ENCODE measurements at places on chromosomes 13 and 19. TPM values are rescaled to one million over a fixed set of nuclear protein-coding genes. Genes with fewer than 3 reads are reported as not detected.

- DNase-seq: no peak
These were observed 38.7 kb upstream of the ZNF766 start for GRCh38 chr19:52230685-52231084.

- DNase-seq: no peak
These were observed 2.7 kb upstream of the PLA2G4C start for GRCh38 chr19:48113190-48113917.

DNA sequence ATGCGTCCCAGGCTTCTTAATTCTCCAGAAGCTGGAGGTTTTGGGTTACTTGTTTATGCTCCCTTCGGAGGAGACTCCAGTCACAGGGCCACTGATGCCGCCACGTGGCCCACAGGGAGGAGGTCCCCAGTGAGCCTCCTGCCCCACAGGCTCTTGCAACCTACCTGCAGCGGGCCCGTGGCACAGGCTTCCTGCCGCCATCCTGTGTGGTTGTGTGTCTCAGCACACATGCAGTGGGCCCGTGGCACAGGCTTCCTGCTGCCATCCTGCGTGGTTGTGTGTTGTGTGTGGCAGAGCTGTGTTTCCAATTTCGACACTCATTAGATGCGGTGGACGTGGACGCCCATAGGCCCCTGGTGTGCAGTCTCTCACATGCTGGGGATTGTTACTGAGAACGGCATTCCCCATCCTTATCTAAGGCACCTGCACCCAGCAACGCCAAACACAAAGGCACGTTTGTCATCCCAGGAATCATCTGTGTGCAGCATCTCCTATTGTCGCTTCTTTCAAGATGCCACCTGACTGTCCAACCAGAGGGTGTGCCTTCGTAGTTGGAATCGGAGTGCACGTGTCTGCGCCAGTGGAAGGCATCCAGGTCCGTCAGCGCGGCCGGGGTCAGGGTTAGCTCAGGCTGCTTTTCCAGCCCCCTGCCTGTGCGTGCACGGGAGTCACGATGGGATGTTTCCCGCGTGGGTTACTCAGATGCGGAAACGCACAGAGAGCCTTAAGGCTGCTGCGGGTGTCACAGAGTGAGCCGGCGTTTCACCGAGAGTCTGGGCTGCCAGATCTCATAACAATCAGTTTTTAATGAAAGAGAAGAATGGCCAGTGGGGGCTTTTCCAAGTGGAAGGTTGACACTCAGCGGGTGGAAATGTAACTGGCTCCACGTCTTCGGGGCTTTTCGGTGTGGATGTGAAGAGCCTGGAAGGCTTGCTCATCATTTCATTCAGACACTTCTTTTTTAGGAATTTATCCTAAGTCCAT lies 119.8 kb downstream of the ATP11A start:
- DNase-seq: no peak

- DNase-seq: no peak
These were observed 3.0 kb upstream of the C19orf81 start for GRCh38 chr19:50646074-50646807.

DNA sequence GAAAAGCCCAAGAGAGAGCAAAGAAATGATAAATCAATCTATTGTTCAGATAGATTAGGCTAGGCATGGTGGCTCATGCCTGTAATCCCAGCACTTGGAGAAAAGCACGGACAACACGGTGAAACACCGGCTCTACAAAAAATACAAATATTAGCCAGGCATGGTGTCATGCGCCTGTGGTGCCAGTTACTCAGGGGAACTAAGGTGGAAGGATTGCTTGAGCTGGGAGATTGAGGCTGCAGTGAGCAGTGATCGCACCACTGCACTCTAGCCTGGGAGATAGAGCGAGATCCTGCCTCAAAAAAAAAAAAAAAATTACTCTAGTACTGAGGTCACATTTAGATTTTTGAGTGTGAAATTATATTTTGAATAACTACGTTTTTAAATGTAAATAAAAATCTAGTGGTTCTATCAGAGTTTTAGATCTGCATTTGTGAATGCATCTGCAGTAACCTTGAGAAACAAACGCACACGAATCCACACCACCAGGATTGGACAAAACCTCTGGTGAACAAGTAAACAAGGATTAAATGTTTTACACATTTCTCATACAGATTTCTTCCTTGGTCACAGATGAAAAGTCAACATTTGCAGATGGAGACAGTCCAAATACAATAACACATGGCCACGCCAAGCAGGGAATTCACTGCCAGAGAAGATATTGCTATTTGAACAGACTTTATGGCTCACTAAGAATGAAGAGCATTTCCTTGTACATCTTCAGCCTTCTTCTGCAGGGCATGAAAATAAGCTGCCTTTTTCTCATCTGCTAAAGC lies 917.6 kb downstream of the PCDH9 start:
- no peak for DNase-seq

DNA sequence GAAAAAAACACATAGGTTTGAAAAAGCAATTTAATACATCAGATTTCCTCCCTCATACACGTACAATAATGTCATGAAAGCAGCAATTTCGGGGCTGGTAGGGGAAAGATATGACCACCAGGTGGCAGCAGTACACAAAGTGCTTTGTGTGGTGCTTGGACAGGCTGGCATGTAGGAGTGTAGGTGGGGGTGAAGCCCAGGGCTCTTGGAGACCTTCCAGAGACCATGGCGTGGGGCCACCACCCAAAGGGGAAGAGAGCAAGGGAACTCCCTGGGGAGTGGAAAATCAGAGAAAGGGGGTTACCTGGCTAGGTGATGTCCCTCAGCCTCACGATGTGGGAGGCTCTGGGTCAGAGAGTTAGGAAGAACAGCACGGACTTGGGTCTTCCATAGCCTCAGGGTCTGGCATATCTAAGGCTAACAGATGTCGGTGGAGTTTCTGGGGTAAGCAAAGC lies 11.8 kb upstream of the CCNA1 start:
- peak; percentile 79 for DNase-seq

- no peak for DNase-seq
These were observed 71.2 kb downstream of the ERCC5 start for GRCh38 chr13:102917019-102917418.

DNA sequence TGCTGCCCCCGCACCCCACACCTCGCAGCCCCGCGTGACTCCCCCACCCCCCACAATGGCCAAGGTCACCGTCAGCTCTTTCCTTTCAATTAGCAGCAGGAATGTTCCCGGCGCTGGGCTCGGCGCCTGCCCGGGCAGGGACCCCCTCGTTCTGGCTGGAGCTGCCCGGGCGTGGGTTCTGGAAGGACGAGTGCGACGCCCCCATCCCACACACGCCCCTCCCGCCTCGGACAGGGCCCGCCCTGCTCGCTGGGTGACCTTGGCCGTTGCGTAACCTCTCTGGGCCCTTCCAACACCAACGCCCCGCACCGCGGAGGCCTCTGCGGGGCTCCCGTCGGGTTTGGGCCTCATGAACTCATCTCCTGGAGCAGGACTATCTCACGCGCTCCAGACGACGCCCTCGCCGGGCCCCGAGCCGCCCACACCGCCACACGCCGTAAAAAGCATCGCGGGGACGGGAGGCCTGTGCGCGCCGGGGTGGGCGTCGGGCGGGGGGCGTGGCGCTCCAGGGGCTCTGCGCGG lies 10.3 kb downstream of the PALM start:
- no peak for DNase-seq

The ZNF675 gene
- total RNA-seq: 25.0 TPM

The CCDC70 gene
- total RNA-seq: not detected

The SUPT20H gene
- 76.6 TPM for total RNA-seq

The ZNF460 gene
- 114 TPM for total RNA-seq

The LGALS7 gene
- not detected for total RNA-seq
